ENCODE measurements at places on chromosomes 3 and 15.

DNA sequence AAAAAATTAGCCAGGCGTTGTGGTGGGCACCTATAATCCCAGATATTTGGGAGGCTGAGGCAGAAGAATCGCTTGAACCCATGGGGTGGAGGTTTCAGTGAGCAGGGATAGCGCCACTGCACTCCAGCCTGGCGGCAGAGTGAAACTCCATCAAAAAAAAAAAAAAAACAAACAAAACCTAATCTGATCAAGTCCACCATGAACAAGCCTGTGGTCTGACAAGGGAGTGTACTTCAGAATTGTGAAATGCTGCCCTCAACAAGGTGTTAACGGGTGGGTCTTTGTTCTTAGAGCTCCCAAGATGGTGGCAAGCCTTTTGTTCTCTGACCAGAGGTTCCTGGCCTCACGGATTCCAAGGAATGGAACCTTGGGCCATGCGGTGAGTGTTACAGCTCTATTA is 24.2 kb upstream of the SLC30A4 start:
- no peak for DNase-seq

DNA sequence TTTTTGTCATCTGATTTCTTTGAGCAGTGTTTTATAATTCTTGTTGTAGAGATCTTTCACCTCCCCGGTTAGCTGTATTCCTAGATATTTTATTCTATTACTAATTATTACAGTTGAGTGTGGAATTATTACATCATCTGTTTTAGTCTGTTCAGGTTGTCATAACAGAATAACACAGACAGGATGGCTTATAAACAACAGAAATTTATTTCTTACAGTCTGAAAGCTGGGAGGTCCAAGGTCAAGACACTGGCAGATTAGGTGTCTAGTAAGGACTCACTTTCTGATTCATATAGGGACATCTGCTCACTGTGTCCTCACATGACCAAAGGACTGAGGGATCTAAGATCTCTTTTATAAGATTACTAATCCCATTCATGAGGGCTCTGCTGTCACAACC is 121.3 kb upstream of the THBS1 start:
- DNase-seq: no peak

DNA sequence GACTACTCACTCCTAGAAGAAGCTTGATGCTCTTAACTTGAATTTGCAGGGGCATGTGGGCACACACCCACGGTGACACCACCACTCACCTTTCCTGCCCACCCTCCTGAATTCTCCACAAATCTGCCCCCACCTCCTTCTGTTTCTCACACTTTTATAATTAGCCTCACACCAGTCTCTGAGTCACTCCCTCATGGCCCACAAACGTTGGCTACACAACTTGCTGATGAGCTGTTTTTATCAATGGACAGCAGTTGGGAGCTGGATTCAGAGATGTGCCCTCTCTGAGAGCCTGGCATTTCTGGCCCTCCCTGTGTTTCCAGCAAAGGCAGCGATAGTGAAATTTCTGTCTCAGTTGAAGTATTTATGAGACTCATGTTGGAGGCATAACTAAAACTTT is 1.3 kb downstream of the COLQ start:
- DNase-seq: peak; percentile 11

- DNase-seq: no peak
Measured at GRCh38 chr15:64521201-64521600, 60.8 kb downstream of the ZNF609 start.

DNA sequence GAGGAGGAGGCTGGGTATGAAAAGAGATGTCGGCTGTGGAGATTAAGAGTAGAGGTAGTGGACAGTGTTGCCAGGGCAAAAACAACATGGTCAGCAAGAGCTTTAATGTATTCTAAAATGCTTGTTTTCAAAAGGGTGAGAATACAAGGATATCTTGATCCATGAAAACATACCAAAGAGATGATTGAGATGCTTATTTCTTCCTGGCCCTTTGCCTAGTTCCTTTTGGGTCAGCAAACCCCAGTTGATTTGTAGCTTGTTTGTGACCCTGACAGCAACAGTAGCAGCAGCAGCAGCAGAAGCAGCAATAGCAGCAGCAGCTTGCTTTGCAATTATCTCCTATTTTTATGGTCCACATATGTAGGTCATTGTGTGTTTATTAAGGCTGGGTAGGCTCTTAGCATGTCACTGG is 337.3 kb downstream of the LPP start:
- no peak for DNase-seq

- DNase-seq: no peak
Measured at GRCh38 chr3:79769229-79769628, 1.4 kb upstream of the ROBO1 start.

DNA sequence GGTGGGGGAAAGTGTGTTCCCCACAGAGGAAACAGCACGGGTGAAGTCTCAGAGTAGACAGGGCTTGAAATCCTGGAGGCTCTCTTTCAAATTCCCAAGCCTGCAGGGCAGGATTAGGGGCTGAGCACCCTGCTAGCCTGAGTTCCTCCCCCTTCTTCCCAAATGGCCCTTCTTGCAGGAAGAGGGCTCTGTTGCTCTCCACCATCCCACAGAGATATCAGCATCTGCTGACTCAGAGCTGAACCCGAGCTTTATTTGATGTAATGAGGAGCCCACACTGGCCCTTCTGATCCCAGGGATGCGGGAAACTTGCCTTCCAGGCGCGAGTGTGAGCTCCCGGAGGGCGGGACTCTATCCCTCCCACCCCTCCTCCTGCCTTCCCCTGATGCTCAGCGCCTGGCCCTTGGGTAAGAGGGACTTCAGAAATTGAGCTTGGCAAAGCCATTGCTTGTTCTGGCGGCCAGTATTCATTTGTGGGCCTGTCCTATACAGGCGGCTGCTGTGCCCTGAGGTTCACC is 1.4 kb upstream of the STRA6 start:
- DNase-seq: no peak

DNA sequence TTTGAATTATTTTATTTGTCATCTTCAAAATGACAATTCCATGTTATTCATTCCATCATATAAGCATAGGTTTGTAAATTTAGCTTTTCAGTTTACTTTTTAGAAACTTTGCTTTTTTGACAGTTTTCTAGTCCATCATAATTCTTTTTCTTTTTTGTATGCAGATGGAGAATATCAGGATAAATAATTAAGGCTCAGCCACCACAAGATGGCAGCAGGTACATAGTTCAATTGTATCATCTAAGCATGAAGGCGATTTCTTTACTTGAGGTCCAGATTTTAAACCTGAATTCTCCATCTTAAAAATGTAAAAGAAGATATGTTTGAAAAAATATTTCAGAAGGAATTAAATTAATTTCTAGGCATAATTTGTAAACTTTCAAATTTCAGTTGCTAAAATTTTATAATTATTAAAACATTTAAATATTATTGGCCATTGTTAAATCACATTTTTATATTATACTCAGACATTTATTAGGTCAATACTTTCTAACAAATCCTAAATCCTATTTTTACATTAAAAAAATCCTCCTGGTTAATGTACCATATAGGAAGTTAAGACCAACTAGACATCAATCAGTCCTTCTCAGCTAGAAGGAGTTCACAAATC is 15.1 kb downstream of the PLSCR5 start:
- DNase-seq: no peak

- DNase-seq: no peak
Measured at GRCh38 chr3:188283347-188283746, 129.4 kb downstream of the LPP start.

DNA sequence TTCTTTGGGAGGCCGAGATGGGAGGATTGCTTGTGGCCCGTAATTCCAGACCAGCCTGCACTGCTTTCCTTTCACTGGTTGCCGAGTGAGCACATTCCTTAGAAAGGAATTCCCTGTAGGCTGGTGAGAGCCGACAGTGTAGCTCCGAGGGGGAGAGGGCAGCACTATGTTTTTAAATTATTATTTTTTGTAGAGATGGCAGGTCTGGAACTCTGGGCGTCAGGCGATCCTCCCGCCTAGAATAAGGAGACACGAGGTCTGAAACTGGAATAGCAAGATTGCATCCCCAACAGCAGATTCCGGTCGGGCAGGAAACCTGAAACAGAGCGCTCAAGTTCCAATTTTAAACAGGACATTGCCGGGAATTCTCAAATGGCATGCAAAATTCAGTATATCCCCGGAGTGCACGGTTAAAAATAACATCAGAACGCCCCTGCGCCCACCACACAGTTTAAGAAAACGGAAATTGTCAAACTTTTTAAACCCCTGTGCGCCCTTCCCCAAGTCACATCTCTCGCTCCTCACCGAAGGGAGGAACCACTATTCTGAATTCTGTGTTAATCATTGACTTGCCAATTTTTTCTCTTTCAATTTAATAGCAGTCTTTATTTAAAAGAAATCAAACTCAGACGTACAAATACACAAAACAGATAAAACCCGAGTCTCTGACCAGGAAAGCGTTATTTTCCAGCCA is 643 bp upstream of the RNU5B-1 start:
- no peak for DNase-seq

All from stimulated activated CD8-positive, alpha-beta memory T cell treated with anti-CD3 and anti-CD28 coated beads, Interleukin-2, amount 100 ng/mL, for 48 hours (primary cell).